A673 (cell line): ENCODE measurements at places on chromosomes 11 and 22. TPM values are rescaled to one million over a fixed set of nuclear protein-coding genes. Genes with fewer than 3 reads are reported as not detected.
A peak's percentile ranks its signal among the peaks of the same experiment; 100 is the strongest.

MCAM gene
- total RNA-seq: 14.4 and 20.0 TPM in 2 replicates

IRAG1 gene
- total RNA-seq: 0.26 and 0.81 TPM in 2 replicates

OR52N4 gene
- total RNA-seq: not detected in 2 replicates

ESAM gene
- total RNA-seq: 1.2 and 1.5 TPM in 2 replicates

CATSPERZ gene
- total RNA-seq: 1.4 TPM in 1 of 2 replicates, not detected in the other

ZFPL1 gene
- 45.9 and 46.6 TPM in 2 replicates for total RNA-seq

SORL1 gene
- total RNA-seq: 0.95 and 1.2 TPM in 2 replicates

DNA sequence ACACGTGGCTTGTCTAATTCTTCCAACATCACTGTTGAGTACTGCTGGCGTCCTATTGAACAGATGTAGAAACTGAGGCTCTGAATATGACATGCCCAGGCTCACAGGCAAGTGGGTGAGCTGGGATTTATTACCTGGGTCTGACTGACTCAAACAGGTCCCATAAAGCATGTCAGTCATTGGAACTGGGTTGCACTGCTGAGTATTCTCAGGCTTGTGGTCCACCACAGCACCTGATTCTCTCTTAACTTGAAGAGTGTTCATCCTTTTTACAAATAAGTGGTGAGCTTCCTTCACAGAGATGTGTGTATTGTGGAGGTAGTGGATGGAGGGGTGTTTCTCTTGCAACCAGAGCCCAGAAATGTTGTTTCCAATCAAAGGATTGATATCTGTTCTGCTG lies 44.5 kb downstream of the SC5D start:
- DNase-seq: no peak
- H3K36me3 ChIP-seq: no peaks in the 10 kb centered on the region
- no peaks in the 10 kb centered on the region for H3K4me1 ChIP-seq
- H3K4me3 ChIP-seq: no peak overlapping the region
- peaks cover 42% of the 10 kb centered on the region for H3K27me3 ChIP-seq
- no peak overlapping the region for H3K27ac ChIP-seq

DNA sequence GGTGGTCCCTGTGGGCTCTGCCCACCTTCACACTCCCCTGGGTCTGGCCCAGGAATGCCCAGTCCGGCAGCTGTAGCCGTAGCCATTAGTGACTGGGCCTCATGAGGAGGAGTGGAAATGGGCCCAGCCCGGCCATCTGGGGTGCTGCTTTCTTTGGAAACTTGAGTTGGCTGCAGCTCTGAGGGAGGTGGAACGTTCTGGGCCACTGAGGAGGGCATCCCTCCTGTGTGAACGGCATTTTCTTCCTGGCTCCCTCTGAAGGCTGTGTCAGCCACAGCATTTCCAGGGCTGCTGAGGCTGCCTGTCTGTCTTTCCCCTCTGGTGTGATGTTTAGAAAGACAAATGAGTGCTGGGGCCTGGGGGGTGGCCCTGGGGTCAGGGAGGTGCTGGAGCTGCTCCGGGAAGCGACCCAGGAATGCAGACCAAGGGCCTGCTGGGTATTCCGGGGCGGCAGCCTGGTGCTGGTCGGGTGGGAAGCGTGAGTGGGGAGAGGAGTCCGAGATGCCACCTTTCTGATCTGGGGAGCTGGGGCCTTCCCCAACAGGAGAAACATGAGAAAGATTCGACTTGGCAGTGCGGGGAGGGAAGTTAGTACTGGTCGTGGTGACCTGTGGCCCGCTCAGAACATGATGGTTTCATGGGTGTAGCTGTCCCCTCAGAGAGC lies 27.1 kb downstream of the PTDSS2 start:
- H3K27me3 ChIP-seq: no peaks in the 10 kb centered on the region
- no peak overlapping the region for H3K4me3 ChIP-seq
- no peak overlapping the region for H3K27ac ChIP-seq
- H3K36me3 ChIP-seq: no peaks in the 10 kb centered on the region
- DNase-seq: no peak

- no peaks in the 10 kb centered on the region for H3K27me3 ChIP-seq
- H3K4me3 ChIP-seq: no peak overlapping the region
- H3K4me1 ChIP-seq: peaks cover 8% of the 10 kb centered on the region
These were observed 5.2 kb downstream of the SCYL1 start for GRCh38 chr11:65530157-65530496.

DNA sequence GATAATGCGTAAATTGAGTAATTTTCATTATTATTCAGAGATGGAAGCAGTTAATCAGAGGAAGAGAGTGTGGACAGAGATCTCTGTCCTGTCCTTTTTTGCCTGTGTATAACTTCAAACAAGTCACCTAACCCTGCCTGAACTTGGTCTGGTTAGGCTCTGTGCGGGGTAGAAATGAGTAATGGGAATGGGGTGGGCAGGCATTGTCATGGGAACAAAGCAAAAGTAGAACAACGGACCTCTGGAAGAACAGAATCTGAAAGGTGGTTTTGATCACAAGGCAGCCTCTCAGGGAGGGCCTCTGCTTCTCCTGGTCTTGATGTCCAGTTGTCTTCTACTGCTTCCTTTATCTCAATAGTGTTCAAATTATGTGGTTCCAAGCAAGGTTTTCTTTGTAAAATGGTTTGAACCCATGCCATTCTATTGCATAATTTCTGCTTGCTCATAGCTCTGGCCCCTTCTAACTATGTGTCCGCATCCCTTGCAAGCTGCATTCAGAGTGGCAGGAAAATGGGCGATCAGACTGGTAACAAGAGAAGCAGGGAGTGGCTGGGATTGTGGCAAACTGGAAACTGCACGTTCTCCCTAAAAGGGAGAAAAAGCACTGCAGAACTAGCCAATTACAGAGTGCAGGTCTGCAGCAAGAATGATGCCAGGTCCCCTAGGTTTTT lies 76.1 kb downstream of the PRR5L start:
- H3K4me3 ChIP-seq: no peak overlapping the region
- DNase-seq: peak; percentile 73
- H3K27ac ChIP-seq: peak overlapping the region; percentile 85
- H3K36me3 ChIP-seq: no peaks in the 10 kb centered on the region
- peaks cover 39% of the 10 kb centered on the region for H3K4me1 ChIP-seq

DNA sequence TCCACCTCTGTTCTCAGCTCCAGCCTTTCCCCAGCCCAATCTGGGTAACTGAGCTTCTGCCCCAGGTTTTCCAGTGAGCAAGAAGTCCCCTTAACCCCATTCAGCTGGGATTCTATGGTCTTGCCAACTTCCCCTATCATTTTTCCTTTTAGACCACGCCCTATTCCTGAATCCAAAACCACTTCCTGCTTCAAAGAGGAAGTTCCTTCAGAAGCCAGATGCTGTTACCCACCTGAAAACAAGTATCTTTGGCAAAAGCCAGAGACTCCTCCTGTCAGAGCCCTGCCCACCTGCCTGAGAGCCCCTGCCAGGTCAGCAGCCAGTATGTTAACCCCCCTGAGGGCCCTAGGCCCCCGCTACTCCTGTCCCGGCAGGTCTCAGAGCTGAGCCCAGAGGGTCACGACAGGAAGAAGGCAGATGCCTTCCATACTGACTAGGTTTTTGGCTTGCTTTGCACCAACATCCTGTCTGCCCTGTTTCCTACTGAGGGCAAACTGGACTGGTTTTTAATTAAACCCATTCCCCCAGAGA lies 20.3 kb upstream of the MICAL2 start:
- no peak for DNase-seq
- no peak overlapping the region for H3K4me3 ChIP-seq
- H3K27me3 ChIP-seq: no peaks in the 10 kb centered on the region
- H3K27ac ChIP-seq: no peak overlapping the region
- H3K4me1 ChIP-seq: peaks cover 13% of the 10 kb centered on the region

DNA sequence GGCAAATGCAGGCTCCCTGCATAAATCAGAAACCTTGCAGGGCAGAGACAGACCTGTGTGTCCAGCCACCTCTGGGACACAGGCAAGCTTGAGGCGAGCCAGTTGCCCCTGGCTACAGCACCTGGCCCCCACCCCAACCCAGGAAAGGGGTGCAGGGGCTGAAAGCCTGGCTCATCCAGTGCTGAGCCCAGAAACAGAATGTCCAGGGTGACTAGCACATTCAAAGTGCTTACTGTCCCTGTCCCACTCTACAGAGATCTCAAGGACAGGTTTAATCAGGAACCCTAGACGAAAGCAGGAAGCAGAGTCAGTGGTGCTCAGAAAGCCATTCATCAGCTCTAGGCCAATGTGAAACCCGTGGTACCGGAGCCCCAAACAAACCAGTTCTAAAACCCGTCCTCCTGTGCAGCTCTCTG lies 31.9 kb downstream of the PLEKHA7 start:
- no peaks in the 10 kb centered on the region for H3K36me3 ChIP-seq
- no peak overlapping the region for H3K27ac ChIP-seq
- no peak overlapping the region for H3K4me3 ChIP-seq

DNA sequence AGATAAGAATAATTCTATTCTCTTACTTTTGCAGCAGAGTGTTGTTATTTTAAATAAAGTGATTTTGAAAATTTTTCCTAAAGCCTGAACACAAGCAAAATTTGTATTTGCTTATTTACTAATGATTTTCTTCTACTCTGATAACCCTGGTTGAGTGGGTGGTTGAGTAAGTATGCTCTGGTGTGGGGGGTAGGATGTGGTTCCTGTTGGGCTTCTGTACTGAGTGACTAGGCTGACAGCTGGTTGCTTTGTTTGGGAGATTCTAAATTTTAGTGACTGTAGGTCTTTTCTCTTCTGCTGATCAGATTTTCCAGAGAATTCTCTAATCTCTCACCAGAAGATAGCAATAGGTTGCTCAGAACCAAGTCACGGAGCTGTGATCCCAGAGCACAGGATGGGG lies 61.6 kb downstream of the METTL15 start:
- no peak for DNase-seq
- no peaks in the 10 kb centered on the region for H3K36me3 ChIP-seq
- no peaks in the 10 kb centered on the region for H3K4me1 ChIP-seq
- no peaks in the 10 kb centered on the region for H3K27me3 ChIP-seq
- no peak overlapping the region for H3K4me3 ChIP-seq

- H3K4me1 ChIP-seq: peaks cover 68% of the 10 kb centered on the region
- H3K4me3 ChIP-seq: no peak overlapping the region
- peaks cover 12% of the 10 kb centered on the region for H3K36me3 ChIP-seq
- no peaks in the 10 kb centered on the region for H3K27me3 ChIP-seq
- H3K27ac ChIP-seq: peak overlapping the region; percentile 69
These were observed 58.9 kb downstream of the MYEOV start for GRCh38 chr11:69352715-69353319.

DNA sequence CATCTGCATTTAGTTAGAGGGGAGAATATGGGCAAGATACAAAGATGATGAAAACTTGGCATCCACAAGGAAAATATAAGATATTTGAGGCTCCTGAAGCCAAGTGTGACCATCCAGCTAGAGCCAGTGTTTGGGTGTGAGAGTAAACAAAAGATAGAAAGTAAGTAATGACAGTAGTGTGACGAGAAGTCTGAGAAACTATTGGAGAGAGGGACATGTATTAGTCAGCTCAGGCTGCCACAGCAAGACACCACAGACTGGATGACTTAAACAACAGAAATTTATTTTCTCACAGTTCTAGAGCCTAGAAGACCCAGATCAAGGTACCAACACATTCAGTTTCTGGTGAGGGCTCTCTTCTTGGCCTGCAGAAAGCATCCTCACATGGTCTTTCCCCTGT lies 6.4 kb upstream of the CCKBR start:
- no peaks in the 10 kb centered on the region for H3K4me1 ChIP-seq
- H3K27me3 ChIP-seq: peaks cover 26% of the 10 kb centered on the region
- DNase-seq: no peak
- no peak overlapping the region for H3K27ac ChIP-seq

GRCh38 chr11:69972351-69972802 lies 105.7 kb upstream of the ANO1 start:
- H3K27me3 ChIP-seq: no peaks in the 10 kb centered on the region
- H3K4me3 ChIP-seq: no peak overlapping the region
- no peaks in the 10 kb centered on the region for H3K36me3 ChIP-seq
